Activated T-cell treated with anti-CD3 and anti-CD28 coated beads for 4 hours (primary cell): ENCODE measurements at places on chromosomes 11 and 22.

GRCh38 chr11:4092026-4092425 is 2.6 kb upstream of the RRM1 start:
- no peak for DNase-seq

DNA sequence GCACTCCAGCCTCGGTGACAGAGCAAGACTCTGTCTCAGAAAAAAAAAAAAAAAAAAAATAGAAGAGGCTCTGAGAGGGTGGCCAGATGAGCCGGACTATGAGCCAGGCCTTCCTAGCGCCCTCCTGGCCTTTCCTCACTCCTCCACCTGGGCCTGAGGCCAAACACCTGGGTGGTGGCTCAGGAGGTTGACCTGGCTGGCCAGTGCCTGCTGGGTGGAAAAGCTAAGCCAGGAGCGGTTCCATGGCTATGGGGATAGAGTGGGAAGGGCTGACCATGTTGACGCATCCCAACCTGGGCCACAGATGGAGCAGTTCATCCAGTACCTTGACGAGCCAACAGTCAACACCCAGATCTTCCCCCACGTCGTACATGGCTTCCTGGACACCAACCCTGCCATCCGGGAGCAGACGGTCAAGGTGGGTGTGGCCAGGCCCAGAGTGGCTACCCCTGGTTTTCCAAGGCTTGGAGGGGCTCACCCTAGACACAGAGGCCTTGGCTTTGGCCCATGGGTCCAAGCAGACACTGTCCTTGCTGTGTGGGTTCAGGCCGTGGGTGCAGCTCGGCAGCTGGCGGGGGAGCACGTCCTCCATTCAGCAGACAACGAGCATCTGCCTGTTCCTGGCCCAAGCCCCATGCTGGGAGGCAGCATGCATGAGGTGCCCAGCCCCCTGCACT is 7.6 kb downstream of the SCYL1 start:
- DNase-seq, result no peak

- no peak for DNase-seq
These were observed 8.2 kb upstream of the SEC14L3 start for GRCh38 chr22:30479981-30480380.

- DNase-seq, result no peak
These were observed 108.2 kb downstream of the SIK3 start for GRCh38 chr11:116990061-116990473.

DNA sequence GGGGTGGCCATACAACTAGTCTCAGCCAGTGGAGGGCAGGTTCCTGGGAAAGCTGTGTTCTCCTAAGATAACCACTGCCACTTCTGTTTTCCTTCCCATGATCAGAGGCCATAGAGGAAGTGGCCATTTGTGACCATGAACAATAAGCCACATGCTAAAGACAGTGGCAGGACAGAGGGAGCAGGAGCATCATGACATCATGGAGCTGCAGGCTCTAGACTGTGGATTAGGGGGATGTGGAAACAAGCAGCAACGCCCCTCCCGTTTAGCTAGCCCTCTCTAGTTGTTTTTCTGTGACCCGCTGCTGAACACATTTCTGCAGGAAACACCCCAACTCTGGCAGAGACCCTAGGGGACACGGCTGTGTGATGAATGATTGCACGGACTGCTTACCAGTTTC is 195.0 kb upstream of the NECTIN1 start:
- DNase-seq, result no peak

GRCh38 chr11:61472868-61473267 is 35.7 kb upstream of the LRRC10B start:
- no peak for DNase-seq

DNA sequence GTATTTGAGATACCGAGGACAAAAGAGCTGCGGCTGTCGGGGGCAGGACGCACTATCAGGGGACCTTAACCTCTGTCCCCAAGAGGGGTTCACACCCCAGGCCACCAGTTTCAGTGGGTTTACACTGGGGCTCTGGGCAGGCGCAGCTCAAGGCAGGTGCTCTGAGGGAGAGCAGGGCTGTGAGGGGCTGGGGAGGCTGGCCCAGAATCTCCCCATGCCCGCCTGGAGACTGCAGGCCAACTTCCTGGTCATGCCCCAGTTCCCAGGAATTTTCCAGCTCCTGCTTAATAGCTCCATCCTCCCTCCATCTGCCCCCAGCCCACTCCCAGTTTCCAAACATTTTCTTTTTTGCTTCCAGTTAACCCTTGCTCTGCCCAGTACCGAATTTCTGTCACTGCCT is 7.6 kb upstream of the PGA3 start:
- no peak for DNase-seq
